Stimulated activated CD8-positive, alpha-beta memory T cell treated with anti-CD3 and anti-CD28 coated beads, Interleukin-7, amount 100 ng/mL, for 4 hours (primary cell): ENCODE measurements at places on chromosomes 16 and 17.
A peak's percentile ranks its signal among the peaks of the same experiment; 100 is the strongest.

- no peak for DNase-seq
Measured at GRCh38 chr16:56932721-56933619, 1.0 kb downstream of the HERPUD1 start.

GRCh38 chr16:63363738-63364137, 1327.5 kb upstream of the CDH8 start:
- no peak for DNase-seq

- no peak for DNase-seq
Measured at GRCh38 chr16:19127674-19128131, 13.9 kb downstream of the ITPRIPL2 start.

GRCh38 chr16:28053461-28053860, 10.1 kb downstream of the GSG1L start:
- DNase-seq = no peak

DNA sequence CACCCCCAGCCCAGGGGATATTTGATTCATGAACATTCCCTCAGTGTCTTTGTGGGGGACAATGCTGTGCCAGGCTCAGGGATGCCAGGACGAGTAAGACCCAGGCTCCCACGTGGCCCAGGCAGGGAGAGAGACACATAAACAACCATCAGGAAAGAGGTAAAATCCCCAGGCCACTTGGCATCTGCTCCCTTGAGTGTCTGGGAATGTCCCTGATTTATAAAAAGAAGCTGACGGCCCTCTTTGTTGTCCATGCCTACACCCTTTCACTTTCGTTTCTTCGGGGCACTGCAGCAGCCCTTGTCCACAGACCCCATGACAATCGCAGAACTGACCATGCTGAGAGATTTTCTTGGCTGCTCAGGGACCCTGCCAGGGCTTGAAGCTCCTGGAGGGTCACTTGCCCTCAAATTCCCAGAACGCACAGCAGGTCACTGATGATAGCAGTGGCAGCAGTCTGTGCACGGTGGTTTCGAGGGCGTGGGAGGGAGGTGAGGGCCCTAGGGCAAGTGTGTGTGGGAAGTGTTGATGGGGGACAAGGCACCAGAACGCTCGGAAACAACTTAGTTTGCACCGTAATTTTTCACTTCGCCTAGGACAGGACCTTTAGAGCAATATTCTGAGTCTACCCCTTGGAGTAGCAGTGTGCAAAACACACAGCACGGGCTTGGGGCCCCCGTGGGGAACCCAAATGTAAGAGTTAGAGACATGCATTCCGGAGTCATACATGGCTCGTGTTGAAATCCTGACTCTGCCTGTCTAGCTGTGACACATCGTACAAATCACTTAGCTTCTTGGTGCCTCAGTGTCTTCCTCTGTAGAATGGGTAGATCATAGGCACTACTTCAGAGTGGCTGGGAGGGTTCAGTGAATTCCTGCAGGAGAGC, 4.7 kb downstream of the NOD2 start:
- DNase-seq = peak; percentile 50

DNA sequence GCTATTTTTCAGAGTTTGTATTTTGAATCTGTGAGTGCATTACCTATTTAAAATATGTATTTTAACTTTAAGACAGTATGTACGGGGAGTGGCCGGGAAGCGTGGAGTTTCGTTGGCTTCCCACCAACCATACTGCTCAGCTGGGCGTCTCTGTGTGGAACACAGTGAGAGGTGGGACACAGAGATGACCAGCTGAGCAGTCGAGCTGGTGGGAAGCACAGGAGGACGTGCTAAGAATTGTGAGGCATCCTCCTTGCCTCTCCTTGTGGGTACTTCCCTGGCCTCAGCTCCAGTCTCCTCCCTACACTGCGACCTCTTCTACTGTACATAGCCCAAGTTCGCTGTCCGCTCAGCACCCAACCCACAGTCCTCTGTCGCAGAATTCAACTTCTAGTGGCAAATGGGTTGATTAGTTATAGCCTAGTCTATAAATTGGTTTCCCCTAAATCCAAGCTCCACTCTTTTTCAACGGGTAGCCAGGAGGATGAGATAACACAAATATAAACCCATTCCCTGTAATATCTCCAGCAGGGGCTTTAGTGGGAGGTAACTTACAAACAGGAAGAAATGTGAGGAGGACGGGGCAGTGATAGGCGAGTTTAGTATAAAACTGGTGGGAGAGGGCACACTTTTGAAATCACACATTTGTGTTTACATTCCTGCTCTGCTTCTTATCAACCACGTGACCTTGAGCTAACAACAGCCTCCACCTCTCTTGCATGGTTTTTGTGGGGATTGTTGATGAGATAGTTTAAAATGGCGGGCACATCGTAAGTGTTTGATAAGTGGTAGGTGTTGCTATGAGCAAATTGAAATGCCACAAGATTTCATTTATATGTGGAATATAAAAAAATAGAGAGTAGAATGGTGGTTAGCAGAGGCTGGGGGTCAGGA, 211.9 kb upstream of the HS3ST3A1 start:
- DNase-seq = no peak

DNA sequence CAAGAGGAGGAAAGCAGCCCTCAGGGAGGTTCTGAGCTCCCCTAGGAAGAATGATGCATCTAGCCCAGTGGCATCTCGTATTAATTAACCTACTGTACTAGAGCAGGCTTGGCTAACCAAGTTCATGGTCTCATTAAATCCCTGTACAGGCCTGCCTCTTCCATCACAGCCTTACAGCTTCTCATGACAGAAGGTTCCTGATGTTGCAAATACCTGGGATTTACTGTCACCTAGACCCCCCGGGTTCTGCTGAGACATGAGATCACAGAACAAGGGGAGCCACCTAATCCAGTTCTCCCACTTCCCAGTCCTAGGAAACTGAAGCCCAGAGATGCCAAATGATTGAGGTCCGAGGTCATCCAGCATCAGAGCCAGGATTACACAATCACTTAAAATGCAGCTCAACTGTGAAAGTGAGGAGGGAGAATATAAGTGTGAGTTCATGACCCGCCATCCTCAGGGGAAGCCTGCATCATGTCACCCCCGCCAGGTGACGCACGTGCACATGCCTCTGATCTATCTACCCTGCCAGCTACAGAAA, 23.9 kb downstream of the ACLY start:
- no peak for DNase-seq

DNA sequence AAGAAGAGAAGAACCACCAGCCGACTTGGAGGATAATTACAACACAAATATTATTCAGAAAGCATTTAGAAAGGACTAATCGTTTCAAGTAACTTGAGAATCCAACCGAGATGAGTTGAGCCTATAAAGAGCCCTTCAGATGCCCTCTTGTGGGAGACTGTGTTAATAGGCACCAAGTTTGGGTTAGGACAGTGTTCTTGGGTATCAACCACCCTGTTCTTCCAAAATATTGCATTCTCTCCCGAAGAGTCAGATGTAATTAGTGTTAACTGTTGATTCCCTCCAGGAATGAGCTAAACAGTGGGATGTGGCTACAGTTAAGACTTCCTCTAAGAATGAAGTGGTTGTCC, 87.8 kb upstream of the NOL11 start:
- DNase-seq = no peak

DNA sequence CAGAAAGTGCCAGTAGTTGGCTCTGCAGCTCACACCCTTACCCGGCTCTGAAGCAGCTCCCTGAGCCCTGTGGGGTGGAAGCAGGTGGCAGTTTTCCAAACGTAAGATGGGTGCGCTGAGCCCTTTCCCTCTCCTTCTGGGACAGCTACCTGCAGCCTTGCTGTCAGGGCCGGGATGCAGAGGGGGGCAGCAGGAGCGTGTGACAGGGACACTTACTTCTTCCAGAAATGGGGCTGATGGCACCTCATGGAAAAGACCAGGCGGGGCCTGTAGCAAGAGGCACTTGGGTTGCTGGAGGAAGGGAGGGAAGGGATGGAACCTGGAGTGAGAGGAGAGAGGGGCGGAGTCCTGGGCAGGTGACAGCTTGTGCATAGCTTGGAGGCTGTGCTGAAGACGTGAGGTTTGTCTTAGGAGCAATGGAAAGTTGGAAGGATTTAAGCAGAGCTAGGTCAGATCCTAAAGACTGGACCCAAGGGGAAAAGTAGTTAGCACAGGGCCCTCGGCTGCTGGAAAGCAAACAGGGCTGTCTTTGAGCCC, 216.8 kb upstream of the RPL38 start:
- DNase-seq = no peak

- no peak for DNase-seq
Measured at GRCh38 chr16:67154578-67155294, 3.9 kb upstream of the B3GNT9 start.

DNA sequence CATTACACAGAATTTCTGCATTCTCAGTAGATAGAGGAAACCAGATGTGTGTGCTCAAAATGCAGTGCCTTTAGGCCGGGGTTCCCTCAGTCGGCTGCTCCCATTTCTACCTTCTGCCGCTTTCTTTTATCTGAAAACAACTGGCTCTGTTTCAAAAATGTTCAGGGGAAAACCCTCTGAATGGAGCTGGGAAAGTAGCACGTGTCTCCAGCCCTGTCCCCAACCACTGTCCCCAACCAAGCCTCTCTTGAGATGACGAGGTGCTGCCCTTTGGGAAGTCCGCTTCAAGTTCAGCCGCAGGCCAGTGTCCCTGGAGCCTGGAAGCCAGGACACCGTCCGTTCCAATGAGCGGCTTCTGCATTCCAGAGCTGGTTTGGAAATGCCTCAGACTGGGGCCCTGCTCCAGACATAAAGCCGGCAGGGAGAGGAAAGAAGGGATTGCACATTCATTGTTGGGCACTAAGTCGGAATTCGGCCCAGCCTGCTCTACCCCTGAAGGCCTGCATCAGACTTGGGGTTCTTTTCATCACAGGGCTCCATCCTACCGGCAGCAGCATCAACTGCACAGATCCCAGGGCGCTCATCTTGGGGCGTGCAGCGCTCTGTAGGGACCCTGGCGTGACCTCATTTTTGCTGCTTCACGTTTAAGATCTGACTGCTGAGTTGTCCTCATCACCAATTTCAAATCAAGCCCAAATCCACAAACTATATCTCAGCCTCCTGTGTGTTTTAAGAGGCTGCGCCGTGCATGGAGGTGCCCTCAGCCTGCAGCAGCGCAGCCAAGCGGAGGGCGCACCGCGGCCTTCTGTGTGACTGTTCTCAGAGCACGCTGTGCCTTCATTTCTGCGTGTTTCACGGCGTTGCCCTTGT, 111.3 kb downstream of the BANP start:
- no peak for DNase-seq

- DNase-seq = no peak
Measured at GRCh38 chr17:36675250-36675649, 73.9 kb downstream of the MRM1 start.

- DNase-seq = no peak
Measured at GRCh38 chr17:72358465-72358864, 237.6 kb downstream of the SOX9 start.

DNA sequence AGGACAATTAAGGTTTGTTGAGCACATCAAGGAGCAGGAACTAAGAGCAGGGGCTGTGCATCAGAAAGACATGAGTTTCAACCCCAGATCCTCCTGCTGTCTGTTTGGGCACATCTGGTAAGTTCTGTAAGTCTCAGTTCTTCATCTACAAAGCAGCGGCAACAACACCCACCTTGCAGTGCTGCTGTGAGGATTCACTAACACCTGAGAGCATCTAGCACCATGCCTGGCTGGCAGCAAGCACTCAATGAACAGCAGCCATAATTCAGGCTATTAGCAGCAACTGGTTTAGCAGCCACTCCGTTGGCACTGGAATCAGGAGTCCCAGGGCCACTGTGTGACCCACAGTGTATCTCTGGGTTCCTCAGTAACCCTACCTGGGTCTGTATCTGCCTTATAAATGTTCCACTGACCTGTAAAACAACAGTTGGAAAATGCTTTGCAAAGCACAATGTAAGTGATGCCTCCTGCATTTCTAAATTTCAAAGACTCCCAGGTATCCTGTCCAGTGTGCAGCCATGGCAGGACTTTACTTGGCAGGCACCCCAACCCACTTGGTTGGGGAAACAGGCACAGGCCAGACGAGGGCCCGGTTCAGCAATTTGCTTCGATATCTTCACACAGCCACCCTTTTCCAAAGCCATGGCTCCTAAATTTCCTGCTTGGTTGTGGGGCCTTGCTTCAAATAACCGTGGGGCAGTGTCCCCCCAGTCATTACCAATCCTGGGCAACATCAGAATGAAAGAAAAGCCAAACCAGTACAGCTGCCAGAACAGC, 4.2 kb downstream of the ST3GAL2 start:
- DNase-seq = no peak

DNA sequence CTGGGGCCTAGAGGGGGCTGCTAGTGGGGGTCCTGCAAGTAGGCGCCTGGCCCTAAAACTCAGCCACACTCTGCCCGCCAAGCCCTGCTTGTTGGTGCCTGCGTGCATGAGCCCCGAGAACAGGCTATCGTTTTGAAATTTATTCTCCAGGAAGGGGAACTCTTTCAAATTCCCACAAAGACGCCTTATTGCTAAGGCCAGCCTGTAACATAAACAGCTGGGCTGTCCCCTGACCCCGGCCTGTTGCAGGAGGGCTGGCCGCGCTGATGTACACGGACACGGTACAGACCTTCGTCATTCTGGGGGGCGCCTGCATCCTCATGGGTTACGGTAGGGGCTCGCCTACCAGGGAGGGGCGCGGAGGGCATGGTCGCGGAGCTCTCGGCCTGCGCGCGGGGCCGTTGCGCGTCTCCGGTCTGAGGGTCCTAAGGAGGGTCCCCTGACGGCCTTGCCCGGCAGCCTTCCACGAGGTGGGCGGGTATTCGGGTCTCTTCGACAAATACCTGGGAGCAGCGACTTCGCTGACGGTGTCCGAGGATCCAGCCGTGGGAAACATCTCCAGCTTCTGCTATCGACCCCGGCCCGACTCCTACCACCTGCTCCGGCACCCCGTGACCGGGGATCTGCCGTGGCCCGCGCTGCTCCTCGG, 4.3 kb downstream of the SLC5A2 start:
- DNase-seq = no peak

- no peak for DNase-seq
Measured at GRCh38 chr17:56744721-56745120, 89.0 kb downstream of the C17orf67 start.

- no peak for DNase-seq
Measured at GRCh38 chr16:72877374-72878028, 170.4 kb downstream of the ZFHX3 start.

DNA sequence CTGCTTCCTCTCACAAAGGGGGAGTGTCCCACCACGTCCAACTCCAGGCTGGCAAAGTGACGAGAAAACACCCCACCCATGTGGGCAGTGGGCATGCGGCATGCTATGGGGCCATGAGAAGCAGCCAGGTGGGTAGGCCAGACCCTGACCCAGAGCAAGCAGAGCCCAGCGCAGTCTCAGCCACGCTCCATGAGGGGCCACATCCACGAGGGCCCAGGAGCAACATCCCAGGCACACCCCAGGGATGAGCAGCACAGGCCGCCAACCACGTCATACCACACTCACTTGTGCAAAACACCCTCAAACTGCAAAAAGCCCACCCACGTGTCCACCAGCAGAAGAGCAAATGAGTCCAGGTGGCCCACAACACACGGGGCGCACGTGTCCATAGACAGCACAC, 117.0 kb downstream of the ZNF778 start:
- no peak for DNase-seq

- DNase-seq = no peak
Measured at GRCh38 chr16:64579712-64580111, 542.2 kb downstream of the CDH11 start.
